K562 (cell line): ENCODE measurements at places on chromosomes 7 and 10. TPM values are rescaled to one million over a fixed set of nuclear protein-coding genes. Genes with fewer than 3 reads are reported as not detected.

- H3K27ac ChIP-seq: no peak overlapping the region
- H3K36me3 ChIP-seq: no peaks in the 10 kb centered on the region
- H3K4me3 ChIP-seq: no peak overlapping the region
- no peak for DNase-seq
Observed at GRCh38 chr7:2526659-2527504, 7.3 kb downstream of the LFNG start.

GRCh38 chr10:86803156-86803555 is 46.7 kb downstream of the BMPR1A start:
- no peak for DNase-seq
- H3K27ac ChIP-seq: no peak overlapping the region
- H3K27me3 ChIP-seq: no peaks in the 10 kb centered on the region
- H3K36me3 ChIP-seq: no peaks in the 10 kb centered on the region

GRCh38 chr7:8637322-8637721 is 203.9 kb downstream of the NXPH1 start:
- H3K4me1 ChIP-seq: no peaks in the 10 kb centered on the region
- H3K4me3 ChIP-seq: no peak overlapping the region
- H3K27me3 ChIP-seq: no peaks in the 10 kb centered on the region
- DNase-seq: no peak

NPSR1 gene
- total RNA-seq: not detected in 2 replicates

PDGFA gene
- total RNA-seq: 9.8 and 10.2 TPM in 2 replicates
